Bronchial epithelial cell (primary cell): ENCODE measurements at places on chromosomes 13 and 19. TPM values are rescaled to one million over a fixed set of nuclear protein-coding genes. Genes with fewer than 3 reads are reported as not detected.
A peak's percentile ranks its signal among the peaks of the same experiment; 100 is the strongest.

- peak; percentile 10 for DNase-seq
Measured at GRCh38 chr19:2428321-2428690, 920 bp upstream of the TIMM13 start.

LGI4 gene
- not detected in 2 replicates for total RNA-seq

GRCh38 chr13:78410164-78410563 is 193.2 kb downstream of the POU4F1 start:
- no peak for DNase-seq

DNA sequence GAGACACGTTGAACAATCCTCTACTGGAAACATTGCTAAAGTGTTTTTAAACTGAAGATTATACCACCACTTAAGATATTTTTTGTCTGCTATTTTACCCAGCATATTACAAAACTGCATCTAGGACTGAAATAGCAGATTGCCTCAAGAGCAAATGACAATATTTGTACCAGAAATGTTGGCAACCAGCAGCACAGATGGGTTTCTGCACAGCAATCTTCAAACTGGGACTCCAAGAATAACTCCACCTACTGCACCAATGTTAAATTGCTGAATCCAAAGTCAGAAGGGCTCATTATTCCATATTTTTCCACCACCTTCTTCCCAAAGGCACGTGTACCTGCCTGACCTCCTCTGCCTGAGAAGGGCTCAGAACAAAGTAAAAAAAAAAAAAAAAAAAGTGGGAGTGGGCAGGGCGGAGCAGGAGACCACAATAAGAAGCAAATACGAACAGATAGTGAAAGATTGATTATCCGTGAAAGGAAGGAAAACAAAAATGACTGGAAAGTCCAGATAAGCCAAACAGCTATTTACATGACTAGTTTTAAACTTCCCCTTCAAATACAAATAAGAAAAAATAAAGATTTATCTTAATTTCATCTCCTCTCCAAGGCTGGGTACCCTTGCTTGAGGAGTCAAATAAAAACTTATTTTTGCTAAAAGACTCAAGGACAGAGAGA is 79.4 kb downstream of the FOXO1 start:
- DNase-seq: no peak

GRCh38 chr13:29196409-29197074 is 376.4 kb downstream of the MTUS2 start:
- no peak for DNase-seq

- no peak for DNase-seq
Measured at GRCh38 chr19:2575734-2576481, 100.0 kb downstream of the GADD45B start.

DNA sequence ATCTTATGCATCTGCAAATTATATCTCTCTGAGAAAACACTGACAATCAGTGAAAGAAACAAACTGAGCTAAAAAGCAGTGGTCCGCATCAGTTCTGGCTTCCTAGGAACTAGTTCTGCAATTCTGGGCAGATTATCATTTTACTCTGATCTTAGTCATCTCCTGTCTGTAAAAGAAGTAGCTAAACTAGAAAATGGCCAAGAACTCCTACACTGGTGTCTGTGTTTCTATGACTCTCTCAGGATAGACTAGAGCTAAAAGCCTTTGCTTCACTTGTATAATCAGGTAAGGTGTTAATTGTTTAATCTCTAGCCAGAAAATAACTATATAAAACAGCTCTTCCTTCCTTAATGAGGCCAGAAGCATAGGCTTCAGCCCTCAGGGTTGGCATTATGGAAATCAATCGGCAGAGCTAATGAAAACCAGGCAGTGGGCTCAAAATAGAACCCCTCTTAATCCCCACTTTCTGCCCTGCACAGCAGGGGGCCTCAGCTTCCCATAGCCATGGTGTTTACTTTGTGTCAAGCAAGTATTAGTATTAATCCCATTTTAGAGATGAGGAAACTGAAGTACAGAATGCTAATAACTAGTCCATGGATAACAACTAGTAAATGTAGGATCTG is 459.2 kb downstream of the FGF14 start:
- no peak for DNase-seq

FGF21 gene
- total RNA-seq: not detected in 2 replicates

IGFL2 gene
- total RNA-seq: 2.4 TPM in 1 of 2 replicates, not detected in the other

- no peak for DNase-seq
Measured at GRCh38 chr13:110421696-110422385, 114.8 kb downstream of the COL4A2 start.
